T-helper 2 cell (primary cell): ENCODE measurements at places on chromosomes 13 and 19.

DNA sequence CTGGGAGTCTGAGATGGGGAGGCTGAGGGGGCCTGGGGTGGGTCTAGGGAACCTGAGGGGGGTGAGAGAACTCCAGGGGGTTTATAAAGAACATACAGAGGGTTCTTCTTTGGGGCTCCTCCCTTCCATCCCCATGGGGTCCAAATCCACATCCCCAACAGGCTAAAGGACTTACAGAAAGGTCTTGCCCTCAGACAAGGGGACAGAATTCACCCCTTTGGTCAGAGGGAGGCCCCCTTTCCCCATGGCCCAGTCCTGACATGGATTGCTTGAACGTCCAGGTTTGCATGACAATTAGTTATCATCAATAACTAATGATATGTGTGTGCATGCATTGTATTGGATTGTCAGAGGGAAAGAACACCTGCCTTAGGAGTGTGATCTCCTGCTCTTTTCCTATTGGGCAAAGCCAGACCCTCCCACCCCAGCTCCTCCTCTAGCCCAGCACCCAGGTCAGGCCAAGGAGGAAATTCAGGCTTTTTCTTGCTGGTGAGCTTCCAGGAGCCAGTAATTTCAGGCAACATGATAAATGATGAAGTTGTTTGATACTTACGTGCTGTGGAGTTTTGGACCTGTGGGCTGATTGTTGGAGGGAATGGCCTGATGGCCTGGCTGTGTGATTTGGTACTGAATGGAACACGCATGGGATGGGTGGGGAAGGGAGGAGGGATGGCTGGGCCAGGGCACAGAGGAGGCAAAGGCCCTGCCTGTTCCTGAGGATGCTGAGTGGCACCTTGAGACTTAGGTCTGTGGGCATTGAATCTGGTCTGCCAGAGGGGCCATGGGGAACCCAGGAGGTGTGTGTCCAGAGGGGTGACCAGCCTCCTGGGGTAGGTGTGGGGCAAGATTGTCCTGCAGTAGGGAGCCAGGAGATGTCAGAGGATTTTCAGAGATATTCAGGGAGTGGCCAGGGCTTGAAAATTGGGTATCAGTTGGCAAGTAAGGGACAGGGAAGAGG, 1.1 kb downstream of the KLHL26 start:
- DNase-seq, result no peak

- no peak for DNase-seq
Observed at GRCh38 chr13:72508392-72508791, 219.0 kb downstream of the MZT1 start.

DNA sequence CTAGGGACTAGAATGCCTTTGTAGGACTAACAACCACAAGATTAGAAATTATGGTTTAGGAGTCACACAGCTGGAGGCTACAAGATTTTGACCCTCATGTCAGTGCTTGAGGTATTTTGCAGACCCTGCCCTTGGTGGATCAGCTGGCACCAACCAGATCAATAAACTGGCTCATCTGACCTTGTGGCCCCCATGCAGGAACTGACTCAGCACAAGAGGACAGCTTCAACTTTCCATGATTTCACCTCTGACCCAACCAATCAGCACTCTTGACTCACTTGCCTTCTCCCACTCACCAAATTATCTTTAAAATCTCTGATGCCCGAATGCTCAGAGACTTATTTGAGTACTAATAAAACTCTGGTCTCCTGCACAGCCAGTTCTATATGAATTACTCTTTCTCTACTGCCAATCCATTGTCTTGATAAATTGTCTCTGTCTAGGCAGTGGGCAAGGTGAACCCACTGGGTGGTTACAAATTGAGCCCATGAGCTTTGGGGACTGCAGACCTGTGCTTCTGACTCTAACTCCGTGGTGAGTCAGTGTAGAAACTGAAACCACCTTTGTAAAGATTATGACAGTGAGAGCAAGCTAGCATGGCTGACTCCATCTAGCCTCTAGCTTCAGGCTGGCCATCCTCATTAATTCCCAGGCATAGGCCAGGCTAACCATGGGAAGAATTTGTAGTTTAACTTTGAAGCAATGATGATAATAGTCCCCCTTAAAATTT, 33.9 kb upstream of the CEACAM8 start:
- no peak for DNase-seq

- no peak for DNase-seq
Observed at GRCh38 chr13:97498419-97498818, 64.5 kb downstream of the RAP2A start.

DNA sequence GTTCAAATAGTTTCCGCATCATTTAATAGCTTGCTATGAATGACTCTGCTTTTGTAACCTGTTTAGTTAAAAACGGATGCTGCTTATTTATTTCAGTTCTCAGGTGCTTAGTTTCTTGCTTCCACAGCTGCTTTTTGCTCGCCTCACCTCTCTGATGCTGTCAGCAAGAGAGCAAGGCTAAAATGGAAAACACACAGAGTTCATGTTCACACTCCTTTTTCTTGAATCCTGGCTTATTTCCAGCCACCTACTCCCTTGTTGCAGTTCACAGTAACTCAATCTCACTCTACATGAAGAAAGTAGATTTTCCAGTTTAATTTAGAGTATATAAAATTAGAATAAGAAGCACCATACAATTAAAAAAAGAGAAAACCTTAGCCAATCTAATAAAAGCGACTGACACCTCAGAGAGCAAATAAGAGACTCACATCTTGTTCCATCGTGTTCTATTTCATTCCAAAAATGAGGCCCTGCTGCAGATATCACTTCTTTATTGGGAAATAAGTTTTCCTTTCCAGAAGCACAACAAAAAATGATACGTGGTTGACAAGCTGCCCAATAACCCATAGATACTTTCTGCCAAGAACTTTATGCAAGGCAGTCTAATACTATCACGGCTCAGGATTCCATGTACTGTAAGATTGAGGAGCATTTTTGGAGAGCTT, 326.1 kb upstream of the SLITRK1 start:
- DNase-seq, result no peak

DNA sequence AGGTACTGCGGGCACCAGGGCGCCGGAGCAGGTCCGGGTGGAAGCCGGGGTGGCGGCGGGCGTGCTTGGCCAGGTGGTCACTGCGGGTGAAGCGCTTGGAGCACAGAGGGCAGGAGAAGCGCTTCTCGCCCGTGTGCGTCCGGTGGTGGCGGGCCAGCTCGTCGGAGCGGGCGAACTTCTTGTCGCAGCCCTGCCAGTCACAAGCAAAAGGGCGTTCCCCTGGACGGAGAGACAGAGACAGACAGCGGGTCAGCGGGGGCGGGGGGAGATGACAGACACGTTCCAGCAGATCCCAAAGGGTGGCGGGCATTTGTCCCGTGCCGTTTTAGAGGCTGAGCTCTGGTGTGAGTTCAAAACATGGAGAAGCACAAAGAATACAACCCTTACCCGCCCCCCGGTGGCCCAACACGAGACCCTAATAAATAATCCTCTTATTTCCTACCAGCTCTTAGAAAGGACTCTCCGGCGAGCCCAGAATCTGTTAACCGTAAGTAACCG, 6.3 kb upstream of the REXO1 start:
- no peak for DNase-seq

DNA sequence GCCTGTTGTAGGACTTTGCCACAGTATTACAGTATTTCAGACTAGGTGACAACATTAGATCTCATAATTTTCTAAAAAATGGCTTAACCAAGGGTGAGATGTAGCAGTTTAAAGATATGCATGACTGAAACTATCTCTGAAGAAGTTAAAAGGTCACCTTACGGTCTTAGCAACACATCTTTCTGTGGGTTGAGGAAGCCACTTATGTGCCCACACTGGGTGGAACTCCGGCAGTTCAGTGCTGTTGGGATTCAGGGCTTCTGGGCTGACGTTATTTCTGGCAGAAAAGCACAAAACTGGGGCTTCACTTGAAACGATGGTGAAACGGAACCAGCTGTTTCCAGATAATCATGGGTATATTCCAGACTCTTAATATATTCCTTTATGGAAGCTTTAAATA, 697.3 kb downstream of the PCDH9 start:
- no peak for DNase-seq

DNA sequence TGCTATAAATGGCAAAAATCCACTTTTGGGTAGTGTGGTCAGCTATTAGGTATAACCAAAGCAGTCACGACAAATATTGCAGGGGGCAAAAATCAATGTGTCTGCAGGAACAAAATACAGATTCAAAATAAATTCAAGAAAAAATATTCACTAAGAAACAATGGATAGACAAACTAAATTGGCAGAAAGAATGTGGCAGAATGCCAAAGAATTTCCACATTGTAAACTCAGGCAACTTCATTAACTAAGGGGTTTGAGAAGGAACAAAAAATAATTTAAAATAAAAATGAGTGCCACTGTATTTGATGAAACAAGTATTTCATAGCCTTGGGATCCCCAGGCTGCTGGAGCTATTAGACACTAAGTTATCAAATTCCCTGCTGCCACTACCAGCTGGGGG, 193.1 kb downstream of the VWA8 start:
- DNase-seq, result no peak

DNA sequence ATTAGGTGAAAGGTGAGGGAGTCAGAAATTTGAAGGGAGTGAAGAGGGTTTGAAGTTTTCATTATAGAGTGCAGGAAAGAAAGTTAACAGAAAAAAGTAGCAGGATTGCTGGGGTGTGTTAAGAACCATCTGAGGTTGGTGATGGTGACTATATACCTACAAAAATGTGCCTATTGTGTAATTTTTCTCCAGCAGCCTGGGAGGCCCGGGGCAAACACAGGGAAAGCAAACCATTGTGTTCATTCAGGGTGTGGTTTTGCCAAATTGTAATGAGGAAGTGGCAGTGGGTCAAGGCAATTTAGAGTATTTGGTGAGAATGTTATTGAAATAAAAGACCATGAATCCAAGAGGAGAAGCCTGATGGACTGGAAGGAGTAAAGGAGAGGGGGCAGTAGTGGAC, 8.2 kb upstream of the SUCLA2 start:
- DNase-seq, result no peak

DNA sequence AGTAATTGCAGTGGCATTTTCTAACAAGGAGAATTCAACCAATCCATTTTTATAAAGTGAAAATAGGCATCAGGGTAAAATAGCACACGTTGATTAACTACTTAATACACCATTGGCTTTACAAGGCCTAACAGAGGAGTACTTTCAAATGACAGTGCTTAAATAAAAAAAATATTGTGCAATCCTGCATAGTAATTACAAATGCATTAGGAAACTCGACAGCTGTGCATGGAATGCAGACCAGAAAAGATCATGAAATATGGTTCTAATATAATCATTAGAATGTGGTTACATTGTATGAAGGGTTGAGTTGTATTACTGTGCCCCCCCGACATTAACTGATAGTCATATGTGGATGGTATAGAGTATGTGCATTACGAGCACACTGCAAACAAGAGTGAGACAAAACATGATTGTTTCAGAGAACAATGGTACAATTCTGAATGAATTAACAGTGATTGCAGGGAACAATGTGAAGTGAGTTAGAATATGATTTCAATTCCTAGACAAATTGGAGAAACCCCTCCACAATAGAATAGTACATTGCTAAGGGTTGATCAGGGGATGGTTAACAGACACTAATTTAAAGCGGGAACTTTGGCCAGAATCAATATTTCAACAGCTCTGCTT, 270.6 kb downstream of the GPC5 start:
- no peak for DNase-seq

DNA sequence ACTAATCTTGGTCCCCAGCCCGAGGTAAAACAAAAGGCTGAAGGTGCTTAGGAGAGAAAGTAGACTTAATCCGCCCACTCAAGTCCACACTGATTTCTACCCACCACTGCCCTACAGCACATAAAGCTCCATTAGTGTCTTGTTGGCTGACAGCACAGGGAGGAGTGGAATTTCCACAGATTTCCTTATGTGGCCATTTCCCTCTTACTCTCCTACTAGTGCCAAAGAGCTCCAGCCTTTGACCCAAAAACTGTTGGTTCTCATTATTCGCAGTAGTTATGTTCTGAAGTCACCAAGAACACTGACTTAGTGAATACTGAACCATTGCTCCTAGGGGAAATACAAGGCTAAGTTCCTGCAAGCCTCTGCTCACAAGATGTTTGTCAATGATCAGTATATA, 61.2 kb downstream of the RAB20 start:
- no peak for DNase-seq

DNA sequence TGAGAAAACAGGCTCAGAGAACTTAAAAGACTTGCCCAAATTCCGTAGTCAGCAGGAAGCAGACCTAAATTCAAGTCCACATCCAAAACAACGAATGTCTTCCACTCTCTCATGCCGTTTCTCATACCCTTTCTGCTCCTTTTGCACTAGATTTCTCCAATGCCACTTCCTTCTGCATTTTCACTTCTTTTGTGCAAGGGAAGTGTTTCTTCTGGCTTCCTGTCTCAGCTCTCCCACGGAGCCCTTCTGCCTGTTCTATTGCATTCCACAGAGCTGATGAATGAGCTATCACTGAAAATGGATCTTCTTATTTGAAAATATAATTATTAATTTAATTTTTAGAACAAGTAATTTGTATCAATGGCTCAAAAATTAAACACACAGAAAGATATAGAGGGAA, 56.1 kb upstream of the STK24 start:
- DNase-seq, result no peak

GRCh38 chr13:41788552-41788951, 172.4 kb downstream of the VWA8 start:
- no peak for DNase-seq

- no peak for DNase-seq
Observed at GRCh38 chr13:38308736-38309135, 40.9 kb upstream of the UFM1 start.

DNA sequence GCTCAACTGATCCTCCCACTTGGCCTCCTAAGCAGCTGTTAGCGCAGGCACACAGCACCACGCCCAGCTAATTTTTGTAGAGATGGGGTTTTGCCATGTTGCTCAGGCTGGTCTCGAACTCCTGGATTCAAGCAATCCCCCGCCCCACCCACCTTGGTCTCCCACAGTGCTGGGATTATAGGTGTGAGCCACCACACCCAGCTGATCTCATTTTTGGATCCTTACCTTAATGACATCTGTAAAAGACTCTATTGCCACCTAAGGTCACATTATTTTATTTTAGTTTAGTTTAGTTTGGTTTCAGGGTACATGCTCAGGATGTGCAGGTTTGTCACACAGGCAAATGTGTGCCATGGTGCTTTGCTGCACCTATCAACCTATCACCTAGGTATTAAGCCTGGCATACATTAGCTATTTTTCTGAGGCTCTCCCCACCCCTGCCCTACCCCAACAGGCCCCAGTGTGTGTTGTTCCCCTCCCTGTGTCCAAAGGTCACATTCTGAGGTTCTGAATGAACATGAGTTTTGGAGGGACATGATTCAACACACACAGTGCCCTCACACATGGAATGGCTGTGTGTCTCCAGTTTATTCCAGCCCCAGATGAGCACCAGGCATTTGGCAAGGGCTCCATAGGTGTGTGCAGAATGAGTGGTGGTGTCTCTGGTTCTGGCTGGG, 1.3 kb downstream of the OR10H5 start:
- no peak for DNase-seq
